Lung microvascular endothelial cell (primary cell): ENCODE measurements at places on chromosomes 1 and 21. TPM values are rescaled to one million over a fixed set of nuclear protein-coding genes. Genes with fewer than 3 reads are reported as not detected.

The ZNF593OS gene
- total RNA-seq = not detected in 2 replicates

The C1orf87 gene
- not detected in 2 replicates for total RNA-seq

The SCYL3 gene
- total RNA-seq = 4.4 and 7.5 TPM in 2 replicates

The LRRC53 gene
- total RNA-seq = not detected in 2 replicates

The OR11L1 gene
- total RNA-seq = not detected in 2 replicates

The TEX38 gene
- under 0.01 TPM in 1 of 2 replicates, not detected in the other for total RNA-seq

The LDLRAD1 gene
- not detected in 2 replicates for total RNA-seq

The DARS2 gene
- total RNA-seq = 8.9 and 10.2 TPM in 2 replicates

The LMX1A gene
- not detected in 2 replicates for total RNA-seq

The KRTAP12-2 gene
- total RNA-seq = not detected in 2 replicates

The KCNJ15 gene
- total RNA-seq = 0.22 and 0.99 TPM in 2 replicates

The CRNN gene
- not detected in 2 replicates for total RNA-seq

The PTGER3 gene
- under 0.01 TPM in 2 replicates for total RNA-seq

The PLCH2 gene
- total RNA-seq = under 0.01 TPM in 2 replicates

The KCNN3 gene
- 0.87 and 0.99 TPM in 2 replicates for total RNA-seq

The ANKRD45 gene
- total RNA-seq = not detected in 2 replicates

The C4BPB gene
- total RNA-seq = not detected in 2 replicates

The SYT14 gene
- under 0.01 TPM in 1 of 2 replicates, not detected in the other for total RNA-seq

The AGBL4 gene
- total RNA-seq = 0.40 TPM in 1 of 2 replicates, not detected in the other

The DENND2C gene
- total RNA-seq = 2.6 and 3.2 TPM in 2 replicates

The GIPC2 gene
- total RNA-seq = 25.3 and 32.3 TPM in 2 replicates

The BARHL2 gene
- not detected in 2 replicates for total RNA-seq

The GPR161 gene
- total RNA-seq = 9.5 and 11.6 TPM in 2 replicates

The ESPN gene
- total RNA-seq = 0.20 and 0.65 TPM in 2 replicates

The LENEP gene
- 0.40 and 0.44 TPM in 2 replicates for total RNA-seq

The ARHGAP30 gene
- total RNA-seq = not detected in 2 replicates

The CLCA4 gene
- total RNA-seq = not detected in 2 replicates

The MAP3K21 gene
- total RNA-seq = 0.44 and 0.79 TPM in 2 replicates

The ZFP69B gene
- 0.60 and 0.65 TPM in 2 replicates for total RNA-seq

The FCRL6 gene
- total RNA-seq = not detected in 2 replicates

The KRTAP13-4 gene
- total RNA-seq = not detected in 2 replicates

The CHRM3 gene
- total RNA-seq = under 0.01 and 0.20 TPM in 2 replicates

The DCDC2B gene
- not detected in 2 replicates for total RNA-seq

The ILDR2 gene
- total RNA-seq = not detected in 2 replicates

The CLIC6 gene
- not detected in 2 replicates for total RNA-seq

The DR1 gene
- total RNA-seq = 8.3 and 14.5 TPM in 2 replicates

The PLA2G2C gene
- total RNA-seq = not detected in 2 replicates

The MYCL gene
- 0.20 and 0.44 TPM in 2 replicates for total RNA-seq

The GBP2 gene
- 32.7 and 39.7 TPM in 2 replicates for total RNA-seq

The CFAP57 gene
- total RNA-seq = 0.20 and 0.22 TPM in 2 replicates

The ANGEL2 gene
- 26.2 and 35.5 TPM in 2 replicates for total RNA-seq

The CD84 gene
- total RNA-seq = not detected in 2 replicates

The LYPD8 gene
- total RNA-seq = not detected in 2 replicates

The PDC gene
- not detected in 2 replicates for total RNA-seq

The ZNF683 gene
- not detected in 2 replicates for total RNA-seq

The TMEM51 gene
- 5.9 and 9.3 TPM in 2 replicates for total RNA-seq

The ERICH3 gene
- total RNA-seq = not detected in 2 replicates

The DDAH1 gene
- 31.8 and 57.9 TPM in 2 replicates for total RNA-seq

The RIPPLY3 gene
- total RNA-seq = not detected in 2 replicates

The CAMK2N1 gene
- 0.40 and 0.87 TPM in 2 replicates for total RNA-seq

The CYP4A22 gene
- not detected in 2 replicates for total RNA-seq

The C4BPA gene
- total RNA-seq = not detected in 2 replicates

The ZBTB8B gene
- total RNA-seq = under 0.01 TPM in 2 replicates
